ENCODE measurements at places on chromosomes 3 and 15.

GRCh38 chr3:43162230-43163084, 56.6 kb upstream of the POMGNT2 start:
- DNase-seq: peak; percentile 64

GRCh38 chr3:96657710-96658109, 156.7 kb upstream of the EPHA6 start:
- no peak for DNase-seq

- no peak for DNase-seq
Observed at GRCh38 chr15:80251428-80252120, 439 bp downstream of the CTXND1 start.

DNA sequence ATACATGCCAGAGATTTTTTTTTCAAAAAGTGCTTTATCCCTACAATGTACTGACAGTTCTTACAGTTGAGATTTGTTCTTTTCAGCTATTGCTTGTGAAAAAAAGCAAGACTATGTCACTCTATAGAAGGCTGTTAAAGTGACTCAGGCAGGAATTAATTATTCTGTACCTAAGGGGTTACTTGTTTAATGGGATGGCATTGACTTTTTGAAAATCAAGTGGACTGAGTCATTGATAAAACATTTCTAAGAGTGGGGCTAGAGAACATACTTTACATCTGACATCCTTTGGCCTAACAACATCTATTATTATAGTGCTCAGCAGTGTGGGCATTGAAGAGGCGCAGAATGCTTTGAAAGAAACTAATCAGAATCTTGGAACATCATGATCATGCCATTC, 34.3 kb downstream of the INTS14 start:
- no peak for DNase-seq

GRCh38 chr3:12343047-12343501, 54.2 kb downstream of the PPARG start:
- no peak for DNase-seq

GRCh38 chr3:133136114-133137041, 98.2 kb downstream of the TMEM108 start:
- no peak for DNase-seq

GRCh38 chr15:67613211-67613610, 70.7 kb downstream of the MAP2K5 start:
- no peak for DNase-seq

DNA sequence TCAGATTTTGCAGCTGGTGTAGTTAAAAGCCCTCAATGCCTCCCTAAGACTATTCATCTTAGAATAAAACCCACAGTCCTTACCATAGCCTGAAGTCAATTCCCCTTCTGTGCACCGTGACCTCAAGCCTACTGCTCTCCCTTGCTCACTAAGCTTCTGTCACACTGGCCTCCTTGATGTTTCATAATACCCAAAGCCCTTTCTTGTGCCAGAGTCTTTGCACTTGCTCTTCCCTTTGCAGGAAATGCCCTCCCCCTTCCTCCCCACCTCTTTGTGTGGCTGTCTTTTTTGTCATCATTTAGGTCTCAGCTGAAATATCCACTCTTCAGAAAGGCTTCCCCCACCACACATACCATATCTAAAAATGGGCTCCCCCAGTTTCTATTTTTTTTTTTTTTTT, 4.2 kb upstream of the PLEKHO2 start:
- DNase-seq: no peak

GRCh38 chr3:43994657-43995546, 246.8 kb upstream of the TOPAZ1 start:
- DNase-seq: peak; percentile 61

- no peak for DNase-seq
Observed at GRCh38 chr15:42087460-42087859, 6.9 kb downstream of the PLA2G4D start.

DNA sequence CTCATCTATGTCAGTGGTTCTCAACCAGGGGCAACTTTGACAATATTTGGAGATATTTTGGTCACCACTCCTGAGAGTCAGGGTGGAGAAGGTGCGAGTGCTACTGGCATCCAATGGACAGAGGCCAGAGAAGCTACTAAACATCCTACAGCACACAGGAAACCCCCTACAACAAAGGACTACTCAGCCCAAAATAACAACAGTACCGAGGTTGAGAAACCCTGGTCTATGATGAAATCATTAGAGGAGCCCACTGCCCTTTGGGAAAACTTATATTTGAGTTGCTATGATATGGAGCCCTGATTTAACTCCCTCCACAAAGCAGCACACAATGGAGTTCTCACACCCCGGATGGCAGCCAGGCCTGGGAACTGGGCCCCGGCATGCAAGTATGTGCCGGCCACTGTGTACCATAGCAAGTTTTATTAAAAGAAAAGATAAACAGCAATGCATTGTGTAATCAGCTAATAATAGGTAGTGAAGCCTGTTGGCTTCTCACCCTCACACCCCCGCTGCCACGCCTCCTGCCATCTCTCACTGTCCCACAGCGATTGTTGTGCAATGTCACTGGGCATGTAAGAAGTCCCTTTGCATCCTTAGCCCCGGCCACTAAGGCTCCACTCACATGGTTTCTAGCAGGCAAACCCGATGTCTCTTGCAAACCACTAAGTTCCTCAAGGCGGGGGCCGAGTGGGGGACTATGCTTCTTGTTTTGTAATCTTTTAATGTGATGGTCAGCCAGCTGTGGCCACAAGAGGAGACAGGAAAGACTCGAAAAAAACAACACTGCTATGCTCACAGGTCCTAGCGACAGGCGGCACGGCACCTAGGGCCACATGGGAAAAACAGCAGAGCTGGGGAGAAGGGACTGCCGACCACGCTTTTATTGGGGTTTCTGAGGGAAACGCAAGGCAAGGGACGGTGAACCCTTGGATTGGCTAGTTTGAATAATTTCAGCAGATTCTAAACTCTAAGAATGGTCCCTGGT, 110.0 kb downstream of the AQP9 start:
- no peak for DNase-seq

DNA sequence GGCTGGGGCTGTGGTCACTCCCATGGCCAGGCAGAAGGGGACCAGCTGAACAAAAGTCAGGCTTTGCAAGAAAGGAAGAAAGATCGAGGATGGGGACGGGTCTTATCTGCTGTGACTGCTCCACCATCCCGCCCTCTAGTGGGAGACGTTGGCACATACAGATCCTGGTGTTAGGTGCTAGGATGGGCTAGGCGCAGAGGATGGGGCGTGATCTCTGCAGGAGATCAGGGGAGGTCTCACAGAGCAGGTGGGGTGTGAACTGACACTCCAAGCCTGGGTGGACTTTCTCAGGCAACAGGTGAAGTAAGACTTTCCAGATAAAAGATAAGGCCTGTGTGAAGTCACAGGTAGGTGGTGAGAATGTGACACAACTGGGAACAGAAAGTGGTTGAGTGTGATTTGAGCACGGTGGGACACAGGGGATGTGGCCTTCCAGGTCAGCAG, 141.9 kb upstream of the SMAD3 start:
- no peak for DNase-seq

DNA sequence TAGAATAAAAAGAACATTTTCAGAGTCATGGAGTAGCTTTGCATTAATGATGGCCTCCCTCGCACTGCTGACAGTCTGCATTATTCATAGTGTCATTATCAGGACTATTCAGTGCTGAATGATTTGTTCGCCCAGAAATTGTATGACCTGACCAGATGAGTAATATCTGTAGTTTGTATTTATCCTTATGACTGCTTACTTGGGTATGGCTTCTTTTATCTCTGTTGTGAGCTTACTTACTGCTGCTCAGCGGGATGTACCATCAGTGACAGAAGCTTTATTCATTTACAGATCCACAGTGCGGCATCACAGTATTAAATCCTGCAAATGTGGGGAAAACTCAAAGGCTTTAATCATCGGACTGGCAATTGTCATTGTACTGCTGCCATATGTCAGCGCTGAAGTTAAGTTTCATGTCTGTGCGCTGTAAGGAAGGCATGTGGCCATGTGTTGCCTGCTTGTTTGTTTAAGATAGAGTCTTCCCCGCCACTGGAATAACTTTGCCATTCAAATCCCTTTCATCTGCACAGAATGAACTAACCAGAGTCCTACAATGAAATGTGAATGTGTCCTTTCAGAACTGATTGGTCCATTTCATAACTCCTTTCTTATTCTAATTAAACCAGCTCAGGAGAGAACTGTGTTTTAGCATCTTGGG, 262.2 kb downstream of the CHL1 start:
- DNase-seq: no peak

GRCh38 chr3:185757176-185757575, 67.7 kb downstream of the IGF2BP2 start:
- DNase-seq: no peak

DNA sequence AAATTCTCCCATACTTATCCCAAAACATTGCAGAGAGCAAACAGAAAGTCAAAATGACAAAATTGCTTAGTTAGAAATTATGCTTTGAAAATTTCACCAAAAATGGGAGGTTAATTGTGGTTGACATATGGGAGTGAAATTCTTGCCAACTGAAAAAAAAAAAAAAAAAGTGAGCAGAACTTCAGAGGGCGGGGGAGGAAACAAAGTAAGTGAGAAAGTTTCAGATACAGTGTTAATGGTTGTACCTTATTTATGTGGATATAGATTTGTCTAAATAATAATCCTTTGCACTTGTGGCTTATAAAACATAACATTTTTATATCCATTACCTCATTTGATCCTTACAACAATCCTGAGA, 91.5 kb upstream of the RAP2B start:
- DNase-seq: no peak

- no peak for DNase-seq
Observed at GRCh38 chr15:69941706-69942495, 155.8 kb downstream of the TLE3 start.

DNA sequence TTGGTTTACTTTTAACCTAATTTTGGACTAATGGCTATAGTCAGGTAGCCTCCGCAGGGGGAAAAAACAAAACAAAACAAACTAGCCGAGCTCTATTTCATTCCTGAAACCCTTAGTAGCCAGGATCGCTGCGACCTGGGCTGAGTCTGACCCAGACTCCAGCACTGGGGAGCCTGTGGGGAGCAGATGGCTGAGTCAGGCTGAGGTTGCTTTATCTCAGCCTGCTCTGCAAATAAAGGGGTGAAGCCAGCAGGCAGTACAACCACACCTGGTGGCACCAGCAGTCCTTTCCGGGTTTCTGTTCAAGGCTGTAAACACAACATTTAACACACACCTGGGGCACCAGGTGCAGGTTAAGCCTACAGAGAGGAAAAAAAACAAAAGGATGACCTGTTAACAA, 27.3 kb downstream of the ABHD2 start:
- DNase-seq: no peak

- peak; percentile 90 for DNase-seq
Observed at GRCh38 chr3:124834723-124835718, 52.1 kb downstream of the ITGB5 start.

GRCh38 chr3:141091426-141091825, 40.3 kb downstream of the SPSB4 start:
- DNase-seq: no peak

DNA sequence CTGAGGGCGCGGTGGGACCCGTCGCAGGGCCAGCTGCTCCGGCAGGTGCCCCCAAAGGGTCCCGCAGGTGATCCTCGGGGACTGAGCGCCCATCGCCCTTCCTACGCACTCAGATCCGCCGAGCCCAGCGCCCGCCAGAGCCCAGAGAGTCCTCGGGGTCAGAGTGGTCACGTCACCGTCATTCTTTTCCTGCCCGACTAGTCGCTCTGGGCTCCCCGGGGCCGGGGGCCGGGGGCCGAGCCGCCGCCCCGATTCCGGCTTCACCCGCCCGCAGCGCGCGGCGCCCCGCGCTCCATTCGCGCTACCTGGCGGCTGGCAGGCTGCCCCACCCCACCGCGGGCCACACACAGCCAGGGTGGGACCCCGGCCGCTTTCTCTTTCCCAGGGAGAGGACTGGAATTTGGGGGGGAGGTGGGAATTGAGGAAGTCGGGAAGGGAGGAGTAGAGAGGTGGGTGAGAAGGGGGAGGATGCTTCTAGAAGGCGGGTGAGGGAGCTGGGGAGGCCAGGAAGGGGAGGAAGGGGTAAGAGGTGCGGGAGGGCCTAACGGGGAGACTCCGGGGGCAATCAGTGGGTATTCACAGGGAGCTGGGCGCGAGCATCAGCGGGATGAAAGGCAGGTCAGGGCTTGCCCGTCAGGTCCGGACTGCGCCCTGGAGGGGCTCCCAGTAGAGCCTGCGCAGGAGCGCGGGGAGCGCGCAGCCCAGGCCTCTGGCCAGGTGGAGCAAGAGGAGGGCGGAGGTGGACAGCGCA, 36.1 kb upstream of the EPHB3 start:
- DNase-seq: peak; percentile 59

DNA sequence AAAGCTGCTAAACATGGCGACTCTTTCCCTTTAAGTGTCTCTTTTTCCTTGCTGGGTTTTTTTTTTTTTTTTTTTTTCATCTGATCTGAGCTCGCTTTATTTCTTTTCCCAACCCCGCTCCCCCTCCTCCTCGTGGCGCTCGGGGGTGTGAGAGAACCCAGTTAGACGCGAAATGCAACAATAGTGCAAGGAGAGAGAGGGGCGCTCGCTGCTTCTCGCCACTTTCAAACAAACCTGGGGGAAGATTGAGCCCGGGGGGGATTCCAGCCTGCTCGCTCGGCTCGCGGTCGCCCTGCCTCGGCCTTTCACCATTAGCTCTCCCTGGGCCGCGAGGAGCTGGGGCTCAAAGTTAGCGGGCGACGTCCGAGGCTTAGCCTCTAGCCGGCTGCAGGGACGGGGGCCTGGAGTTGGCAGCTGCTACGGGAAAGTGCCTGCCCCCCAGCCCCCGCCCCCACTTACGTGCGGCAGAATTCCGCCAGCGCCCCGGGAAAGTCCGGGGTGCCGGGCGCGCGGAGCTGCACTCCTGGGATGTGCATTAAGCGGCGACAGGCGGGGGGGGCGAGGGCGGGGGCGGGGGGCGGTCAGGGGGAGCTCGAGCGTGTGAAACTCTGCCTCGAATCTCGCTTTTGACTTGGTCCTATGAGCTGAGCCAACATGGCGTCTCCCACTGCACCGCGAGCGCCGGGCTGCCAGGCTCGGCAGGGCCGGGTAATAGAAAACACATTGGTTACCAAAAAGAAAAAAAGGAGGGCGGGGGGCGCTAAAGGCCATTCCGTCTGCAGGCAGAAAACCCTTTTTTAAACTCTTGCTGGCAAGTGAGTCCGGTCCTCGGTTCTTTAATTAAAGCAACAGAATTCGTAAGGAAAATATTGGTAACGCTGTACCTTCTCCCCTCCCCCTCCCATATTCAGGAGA, 10.4 kb downstream of the NR2F2 start:
- DNase-seq: no peak

- DNase-seq: no peak
Observed at GRCh38 chr15:83850501-83851245, 196.8 kb downstream of the ADAMTSL3 start.

- DNase-seq: no peak
Observed at GRCh38 chr3:138210528-138210927, 23.4 kb downstream of the ARMC8 start.

DNA sequence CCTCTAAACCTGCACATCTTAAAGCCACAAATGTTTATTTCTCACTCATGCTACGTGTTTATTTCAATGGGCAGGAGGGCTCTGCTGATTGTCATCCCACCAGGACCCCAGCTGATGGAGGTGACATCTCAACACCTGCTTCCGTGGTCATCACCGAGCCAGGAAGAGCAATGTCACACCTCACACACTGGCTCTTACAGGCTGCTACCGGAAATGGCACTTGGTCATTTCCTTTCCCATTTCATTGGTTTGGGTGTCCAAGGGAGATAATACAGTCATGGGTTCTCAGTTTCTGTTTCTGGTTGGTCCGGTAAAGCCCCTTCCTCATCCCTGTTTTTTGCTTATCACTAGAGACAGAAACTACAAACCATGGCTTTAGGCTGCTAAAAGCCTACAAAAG, 41.9 kb downstream of the ABHD2 start:
- DNase-seq: no peak

- DNase-seq: no peak
Observed at GRCh38 chr3:177495566-177495965, 298.3 kb upstream of the TBL1XR1 start.

Data from hematopoietic multipotent progenitor cell (in vitro differentiated cells).